ENCODE measurements at places on chromosomes 3 and 15. TPM values are rescaled to one million over a fixed set of nuclear protein-coding genes. Genes with fewer than 3 reads are reported as not detected.

DNA sequence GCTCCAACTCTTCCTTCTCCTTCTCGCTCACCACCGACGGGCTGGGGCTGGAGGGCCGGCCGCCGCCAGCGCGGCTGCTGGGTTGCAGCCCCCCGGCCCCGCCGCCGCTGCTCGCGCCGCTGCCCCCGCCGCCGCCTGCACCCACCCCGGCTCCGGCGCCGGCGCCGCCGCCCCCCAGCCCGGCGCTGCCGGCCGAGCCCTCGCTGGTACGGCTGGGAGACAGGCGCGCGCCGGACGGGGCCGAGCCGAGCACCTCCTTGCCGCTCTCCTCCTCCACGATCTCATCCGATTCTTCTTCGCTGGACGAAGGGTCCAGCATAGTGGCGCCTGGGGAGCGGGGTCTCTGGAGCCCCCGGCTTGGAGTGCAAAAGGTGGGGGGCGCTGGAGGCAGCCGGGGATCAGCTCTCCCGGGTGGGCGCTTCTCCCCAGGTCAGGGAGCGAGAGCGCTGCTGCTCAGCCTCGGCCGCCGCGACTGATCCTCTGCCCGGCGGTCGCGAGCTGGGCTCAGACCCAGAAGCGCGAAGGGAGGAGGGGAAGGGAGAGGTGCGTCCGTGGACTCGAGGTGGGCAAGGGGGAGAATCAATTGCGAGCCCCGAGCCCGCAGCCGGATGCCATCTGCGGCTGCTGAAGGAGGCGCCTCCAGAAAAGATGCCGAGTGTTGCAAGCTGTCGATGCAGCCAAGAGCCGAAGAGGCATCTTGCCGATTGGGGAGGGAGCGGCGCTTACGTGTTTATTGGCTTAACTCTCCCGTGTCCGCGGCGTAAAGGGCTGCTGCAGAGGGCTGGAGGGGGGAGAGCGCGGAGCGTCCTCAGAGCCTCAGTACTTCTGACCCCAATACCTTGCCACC, at the start of gene CADPS:
TSS of gene CADPS (minus strand) at position 706 of the 847 bp plus-strand sequence. CDS start at position 319, 387 bp downstream.
- H3K27me3 ChIP-seq, result no peaks in the 10 kb centered on the region
- H3K4me1 ChIP-seq, result no peaks in the 10 kb centered on the region

- DNase-seq, result no peak
- no peaks in the 10 kb centered on the region for H3K27me3 ChIP-seq
- no peak overlapping the region for H3K27ac ChIP-seq
- H3K36me3 ChIP-seq, result no peaks in the 10 kb centered on the region
- no peak overlapping the region for H3K4me3 ChIP-seq
- peaks cover 3% of the 10 kb centered on the region for H3K4me1 ChIP-seq
Observed at GRCh38 chr3:156259896-156260295, 139.5 kb downstream of the KCNAB1 start.

ZNF445 gene
- 26.4 TPM for total RNA-seq

BLM gene
- 0.94 TPM for total RNA-seq

DNA sequence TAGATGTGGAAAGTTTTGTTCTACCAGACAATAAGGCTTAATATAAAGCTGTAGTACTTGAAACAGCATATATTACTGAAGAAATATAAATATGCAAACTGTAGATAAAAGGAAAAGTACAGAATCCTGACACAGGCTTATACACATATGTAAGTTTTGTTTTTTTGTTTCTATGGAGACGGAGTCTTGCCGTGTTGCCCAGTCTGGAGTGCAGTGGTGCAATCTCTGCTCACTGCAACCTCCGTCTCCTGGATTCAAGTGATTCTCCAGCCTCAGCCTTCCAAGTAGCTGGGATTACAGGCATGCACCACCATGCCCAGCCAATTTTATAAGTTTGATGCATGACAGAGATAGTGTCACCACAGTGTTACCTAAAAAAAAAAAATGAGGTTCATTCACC, 29.1 kb upstream of the ZNF445 start:
- no peaks in the 10 kb centered on the region for H3K4me1 ChIP-seq
- H3K27ac ChIP-seq, result no peak overlapping the region
- H3K27me3 ChIP-seq, result no peaks in the 10 kb centered on the region
- DNase-seq, result no peak
- peaks cover 3% of the 10 kb centered on the region for H3K36me3 ChIP-seq
- no peak overlapping the region for H3K4me3 ChIP-seq

CPLX3 gene
- not detected for total RNA-seq
